ENCODE measurements at places on chromosomes 2 and 18.

DNA sequence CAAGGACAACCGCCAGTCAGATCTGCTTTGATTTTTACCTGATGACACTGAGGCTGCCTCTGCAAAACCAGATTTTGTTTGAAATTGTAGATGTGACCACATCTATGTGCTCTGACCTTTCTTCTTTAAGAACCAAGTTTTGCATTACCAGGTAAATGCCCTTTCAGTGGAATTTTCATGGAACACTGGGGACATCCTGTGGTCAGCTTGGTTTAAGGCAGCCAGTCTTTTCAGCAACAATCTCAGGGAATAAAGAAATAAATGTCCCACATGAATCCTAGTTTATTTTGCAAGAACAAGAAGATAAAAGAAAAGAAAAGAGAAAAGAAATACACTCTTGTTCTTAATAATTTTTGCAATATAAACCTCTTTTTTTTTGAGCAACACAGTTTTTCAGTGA is 90.6 kb downstream of the POU3F3 start:
- no peak for DNase-seq

DNA sequence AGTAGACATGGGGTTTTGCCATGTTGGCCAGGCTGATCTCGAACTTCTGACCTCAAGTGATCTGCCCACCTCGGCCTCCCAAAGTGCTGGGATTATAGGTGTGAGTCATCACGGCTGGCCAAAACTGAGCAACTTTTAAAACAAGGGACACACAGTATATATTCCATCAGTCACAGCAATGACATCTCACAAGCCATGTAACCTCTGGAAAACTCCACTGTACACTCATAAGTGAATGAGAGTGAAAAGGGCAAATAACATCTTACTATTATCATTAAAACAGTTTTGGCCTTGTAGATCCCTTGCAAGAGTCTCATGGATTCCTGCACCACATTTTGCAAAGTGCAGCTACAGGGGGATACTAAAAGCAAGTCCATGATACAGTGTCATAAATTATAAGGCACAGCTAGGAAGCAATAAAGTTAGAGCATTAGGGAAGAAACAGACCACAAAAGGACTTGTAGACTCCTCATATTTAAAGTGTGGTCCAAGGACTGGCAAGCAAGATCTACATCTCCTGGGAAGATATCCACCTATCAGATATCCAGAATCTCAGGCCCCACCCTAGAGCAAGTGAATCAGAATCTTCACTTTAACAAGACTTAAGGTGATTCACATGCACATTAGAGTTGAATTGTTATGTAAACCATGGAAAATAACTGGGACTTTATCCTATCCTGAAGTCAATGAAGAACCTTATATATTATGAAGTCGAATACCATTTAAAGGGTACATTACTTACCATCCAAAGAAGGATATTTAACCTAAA is 5.7 kb downstream of the SMC6 start:
- DNase-seq, result no peak

DNA sequence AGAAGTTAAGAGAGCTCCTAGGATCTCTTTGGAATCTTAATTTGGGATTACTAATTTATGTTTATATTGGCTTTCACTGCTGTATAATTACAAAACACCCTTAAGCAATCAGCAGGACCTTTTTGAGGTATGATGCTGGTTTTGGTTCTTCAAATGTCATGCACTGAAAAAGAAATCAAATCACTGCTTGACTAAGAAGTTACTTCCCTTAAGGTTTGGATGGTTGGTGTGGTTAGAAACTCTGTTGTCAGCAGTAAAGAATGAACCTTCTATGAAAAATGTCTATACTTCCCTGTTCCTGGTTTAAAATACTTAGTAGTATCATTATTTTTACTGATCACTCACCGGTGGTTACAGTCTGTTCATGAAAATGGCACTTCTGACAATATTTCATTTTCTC is 5.5 kb downstream of the COLEC12 start:
- no peak for DNase-seq

DNA sequence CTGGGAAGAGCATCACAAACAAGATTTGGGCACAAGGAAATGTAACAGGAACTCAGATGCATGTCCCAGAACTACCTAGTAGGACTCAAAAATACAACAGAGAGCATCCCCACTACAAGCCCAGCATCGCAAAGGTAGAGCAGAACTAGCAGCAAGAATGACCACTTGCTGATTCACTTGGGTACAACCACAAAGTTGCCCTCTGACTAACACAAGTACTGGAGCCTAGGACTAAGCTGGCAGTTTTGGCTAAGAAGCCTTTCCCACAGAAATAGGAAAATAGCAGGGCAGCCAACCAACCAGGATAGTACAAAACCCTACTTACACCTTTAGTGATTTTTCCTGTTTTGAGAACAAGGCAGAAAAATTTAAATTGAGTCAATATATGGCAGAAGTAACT is 193.8 kb downstream of the PAX3 start:
- DNase-seq, result no peak

GRCh38 chr18:48222118-48222517 is 187.1 kb downstream of the ZBTB7C start:
- peak; percentile 9 for DNase-seq

- peak; percentile 2 for DNase-seq
Observed at GRCh38 chr2:137467246-137467862, 496.9 kb upstream of the HNMT start.

GRCh38 chr2:19876751-19877150 is 25.0 kb downstream of the TTC32 start:
- DNase-seq, result no peak

DNA sequence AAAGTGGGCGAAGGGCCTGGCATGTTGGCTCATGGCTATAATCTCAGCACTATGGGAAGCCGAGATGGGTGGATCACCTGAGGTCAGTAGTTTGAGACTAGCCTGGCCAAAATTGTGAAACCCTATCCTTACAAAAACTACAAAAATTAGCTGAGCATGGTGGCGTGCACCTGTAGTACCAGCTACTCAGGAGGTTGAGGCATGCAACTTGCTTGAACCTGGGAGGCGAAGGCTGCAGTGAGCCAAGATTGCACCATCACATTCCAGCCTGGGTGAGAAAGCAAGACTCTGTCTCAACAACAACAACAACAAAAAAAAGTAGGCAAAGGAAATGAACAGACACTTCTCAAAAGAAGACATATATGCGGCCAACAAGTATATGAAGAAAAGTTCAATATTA is 196.5 kb downstream of the RAB3GAP1 start:
- DNase-seq, result no peak

DNA sequence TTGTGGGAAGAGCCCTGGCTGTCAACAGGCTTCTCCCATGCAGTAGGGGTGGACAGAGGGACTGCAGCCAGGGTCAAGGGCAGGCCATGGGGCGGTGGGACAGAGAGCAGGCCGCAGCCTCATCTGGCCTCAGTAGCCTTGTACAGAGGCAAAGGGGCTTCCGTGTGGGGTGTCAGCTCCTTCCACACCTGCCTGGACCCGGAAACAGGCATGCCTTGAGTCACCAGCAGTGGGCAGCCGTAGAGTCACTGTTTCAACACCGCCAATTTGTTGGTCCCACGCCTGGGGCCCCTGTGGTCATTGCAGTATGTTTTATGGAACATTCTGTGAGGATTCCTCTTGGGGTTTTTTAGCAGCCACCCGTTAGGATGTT is 173.0 kb downstream of the SMAD7 start:
- no peak for DNase-seq

DNA sequence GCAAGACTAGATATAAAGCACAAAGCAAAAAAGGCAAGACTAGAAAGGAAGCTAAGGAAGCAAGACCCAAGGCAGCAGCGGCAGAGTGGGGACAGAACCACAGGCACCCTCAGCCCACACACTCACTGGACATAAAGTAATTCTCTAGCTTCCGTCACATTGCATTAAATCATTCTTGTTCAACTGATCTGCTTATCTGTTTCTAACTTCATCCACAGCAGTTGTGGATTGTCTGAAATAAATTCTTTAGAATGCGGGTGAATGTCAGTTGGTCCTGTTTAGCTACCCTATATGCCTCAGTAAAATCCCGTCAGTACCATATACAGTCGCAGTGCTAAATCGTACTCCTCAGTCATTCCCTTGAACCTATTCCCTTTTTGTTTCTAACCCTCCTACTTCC is 183.2 kb upstream of the SLC39A10 start:
- no peak for DNase-seq

DNA sequence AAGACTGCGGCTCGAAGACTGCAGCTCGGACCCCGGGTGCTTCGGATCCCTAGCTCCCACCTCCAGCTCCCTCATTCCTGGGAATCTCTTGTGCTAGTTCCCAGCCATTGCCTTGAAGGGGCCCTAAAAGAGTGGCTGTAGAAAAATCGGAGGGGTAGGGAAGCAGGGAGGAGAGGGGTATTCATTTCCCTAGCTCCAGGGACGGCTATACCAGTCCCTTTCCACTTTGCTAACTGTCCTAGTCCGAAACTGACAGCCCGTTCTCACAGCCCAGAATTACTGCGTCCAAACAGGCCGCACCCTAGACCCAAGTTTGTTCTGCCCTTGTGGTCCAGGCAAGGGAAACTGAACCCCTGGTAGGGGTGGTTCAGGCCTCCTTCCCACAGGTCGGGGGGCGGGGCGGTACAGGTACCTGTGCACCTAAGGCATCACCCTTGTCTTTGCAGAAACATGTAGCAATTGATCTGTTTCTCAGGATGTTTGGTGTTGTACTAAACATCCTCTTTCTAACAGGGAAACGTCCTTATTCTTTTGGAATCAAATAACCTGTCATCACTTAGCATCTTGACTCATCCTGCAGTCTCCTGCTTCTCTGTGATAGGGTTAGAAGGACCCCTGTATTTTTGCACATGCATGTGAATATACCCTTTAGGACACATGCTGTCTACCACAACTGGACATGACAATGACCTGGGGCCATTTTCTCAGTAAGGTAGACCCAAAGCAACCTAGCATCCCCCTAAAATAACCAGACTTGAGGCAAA is 4.0 kb downstream of the EMX1 start:
- DNase-seq, result no peak

GRCh38 chr2:167279810-167280209 is 391.5 kb downstream of the XIRP2 start:
- no peak for DNase-seq

DNA sequence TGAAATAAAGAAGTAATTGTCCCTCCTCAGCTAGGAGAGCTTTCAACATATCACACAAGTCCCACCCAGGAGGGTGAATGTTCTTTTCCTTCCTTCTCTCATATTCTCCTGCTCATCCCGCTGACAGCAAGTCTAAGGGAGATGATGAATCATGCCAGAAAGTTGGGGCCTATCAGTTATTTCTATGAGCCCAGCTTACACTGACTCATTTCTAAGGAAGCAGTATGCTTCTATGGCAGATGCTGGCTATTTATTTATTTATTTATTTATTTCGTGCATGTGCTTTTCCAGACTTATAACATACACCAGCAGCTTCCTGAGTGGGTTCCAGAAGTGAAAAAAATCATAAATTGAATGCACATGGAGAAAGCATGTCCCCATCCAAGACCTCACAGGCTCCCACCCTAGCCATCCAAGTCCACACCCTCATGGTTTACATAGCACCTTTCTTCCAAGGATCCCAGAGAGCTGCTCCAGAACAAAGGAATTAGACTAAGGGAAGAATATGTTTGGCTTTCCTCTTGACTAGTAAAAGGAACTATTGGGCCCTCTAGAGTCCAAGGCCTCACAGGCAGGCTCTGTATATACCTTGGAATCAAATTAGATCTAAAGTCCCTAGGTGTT is 1074.2 kb upstream of the ZEB2 start:
- peak; percentile 77 for DNase-seq

GRCh38 chr18:77554061-77554460 is 304.4 kb downstream of the GALR1 start:
- no peak for DNase-seq

GRCh38 chr18:837922-838321 is 25.9 kb upstream of the YES1 start:
- DNase-seq, result no peak

GRCh38 chr2:156320486-156321098 is 11.9 kb downstream of the NR4A2 start:
- no peak for DNase-seq

- DNase-seq, result no peak
Observed at GRCh38 chr2:189561371-189562038, 19.1 kb downstream of the SLC40A1 start.

GRCh38 chr2:135056790-135057189 is 4.7 kb downstream of the RAB3GAP1 start:
- no peak for DNase-seq

Measured in AG08395 (cell line).